ENCODE measurements at places on chromosomes 12 and 14. TPM values are rescaled to one million over a fixed set of nuclear protein-coding genes. Genes with fewer than 3 reads are reported as not detected.

MOAP1 gene
- 17.5 TPM for total RNA-seq

GRCh38 chr14:99093532-99094517, 178.2 kb downstream of the BCL11B start:
- H3K4me1 ChIP-seq, result peaks cover 5% of the 10 kb centered on the region
- no peak overlapping the region for H3K4me3 ChIP-seq
- no peaks in the 10 kb centered on the region for H3K27me3 ChIP-seq
- no peak for DNase-seq
- H3K36me3 ChIP-seq, result no peaks in the 10 kb centered on the region

DNA sequence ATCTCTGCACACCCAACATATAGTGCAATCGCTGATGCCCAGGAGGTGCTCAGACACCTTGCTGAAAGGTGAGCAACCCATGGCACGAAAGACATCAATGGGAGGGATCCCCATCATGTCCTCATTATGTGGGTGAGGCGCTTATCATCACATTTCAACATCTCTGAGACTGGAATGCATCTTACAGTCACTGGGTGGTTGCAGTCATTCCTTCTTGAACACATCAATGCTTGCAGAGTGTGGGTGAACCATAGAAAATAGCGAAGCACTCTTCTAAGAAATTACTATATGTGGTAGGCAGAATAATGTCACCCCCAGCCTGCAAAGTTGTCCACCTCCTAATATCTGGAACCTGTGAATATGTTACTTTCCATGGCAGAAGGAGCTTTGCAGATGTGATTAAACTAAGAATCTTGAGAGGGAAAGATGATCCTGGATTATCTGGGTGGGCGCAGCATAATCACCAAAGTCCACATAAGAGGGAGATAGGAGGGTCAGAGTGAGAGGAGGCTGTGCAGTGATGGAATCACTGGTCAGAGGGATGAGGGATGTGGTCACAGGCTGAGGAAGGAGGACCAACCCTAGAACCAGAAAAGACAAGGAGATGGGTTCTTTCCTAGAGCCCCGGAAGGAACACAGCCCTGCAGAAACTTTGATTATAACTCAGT, 51.2 kb downstream of the GLRX5 start:
- peaks cover 37% of the 10 kb centered on the region for H3K27me3 ChIP-seq
- no peak overlapping the region for H3K27ac ChIP-seq
- no peaks in the 10 kb centered on the region for H3K36me3 ChIP-seq
- no peak for DNase-seq
- no peaks in the 10 kb centered on the region for H3K4me1 ChIP-seq

- no peak overlapping the region for H3K4me3 ChIP-seq
- DNase-seq, result peak; percentile 73
- no peaks in the 10 kb centered on the region for H3K36me3 ChIP-seq
- no peak overlapping the region for H3K27ac ChIP-seq
- H3K4me1 ChIP-seq, result peaks cover 14% of the 10 kb centered on the region
These were observed 16.0 kb upstream of the ENDOU start for GRCh38 chr12:47741340-47741703.

DNA sequence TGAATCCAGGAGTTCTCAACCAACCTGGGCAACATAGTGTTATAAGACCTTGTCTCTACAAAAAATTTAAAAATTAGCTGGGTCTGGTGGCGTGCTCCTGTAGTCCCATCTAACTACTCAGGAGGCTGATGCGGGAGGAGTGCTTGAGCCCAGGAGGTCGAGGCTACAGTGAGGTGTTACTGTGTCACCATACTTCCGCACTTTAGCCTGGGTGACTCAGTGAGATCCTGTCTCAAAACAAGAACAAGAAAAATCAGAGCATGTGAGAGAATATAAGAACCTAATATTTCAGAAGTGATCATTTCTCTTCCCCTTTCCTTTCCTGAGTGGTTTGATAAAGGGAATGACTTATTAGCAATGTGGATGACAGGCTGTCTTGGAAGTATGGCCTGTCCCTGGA, 9.5 kb downstream of the TRAF3 start:
- no peaks in the 10 kb centered on the region for H3K27me3 ChIP-seq
- H3K27ac ChIP-seq, result no peak overlapping the region
- H3K36me3 ChIP-seq, result peaks cover 5% of the 10 kb centered on the region
- peak; percentile 41 for DNase-seq
- H3K4me1 ChIP-seq, result peaks cover 16% of the 10 kb centered on the region

DNA sequence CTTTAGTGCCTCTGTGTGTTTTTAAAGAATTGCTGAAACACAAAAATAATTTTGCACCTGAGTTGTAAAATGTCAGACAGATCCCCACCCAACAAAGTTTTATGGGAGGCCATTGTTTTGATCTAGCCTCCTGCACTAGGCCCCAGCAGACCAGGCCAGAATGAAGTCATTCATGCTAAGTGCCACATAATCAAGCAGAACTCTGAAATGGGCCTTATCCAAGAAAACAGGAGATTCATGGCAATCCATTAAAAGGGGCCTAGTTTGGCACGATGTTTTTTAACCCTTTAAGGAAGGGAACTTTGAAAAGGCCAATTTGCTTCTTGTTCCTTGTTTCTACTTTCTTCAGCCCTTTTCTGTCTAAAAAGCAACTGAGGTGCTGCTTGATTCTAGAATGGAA, 260.9 kb downstream of the ITPR2 start:
- peaks cover 4% of the 10 kb centered on the region for H3K36me3 ChIP-seq
- no peak overlapping the region for H3K27ac ChIP-seq
- no peak overlapping the region for H3K4me3 ChIP-seq
- no peaks in the 10 kb centered on the region for H3K4me1 ChIP-seq
- no peaks in the 10 kb centered on the region for H3K27me3 ChIP-seq
